Thyroid gland (tissue), 4 donors: ENCODE measurements at places on chromosomes 13 and 19. TPM values are rescaled to one million over a fixed set of nuclear protein-coding genes. Genes with fewer than 3 reads are reported as not detected.
A peak's percentile ranks its signal among the peaks of the same experiment; 100 is the strongest.

The PRR12 gene
- total RNA-seq = 7.3 TPM

The PCDH17 gene
- total RNA-seq = 2.3 TPM

The NCR1 gene
- not detected for total RNA-seq

The TEAD2 gene
- total RNA-seq = 19.5 TPM

The LILRA2 gene
- 1.1 TPM for total RNA-seq

The ATP4B gene
- not detected for total RNA-seq

DNA sequence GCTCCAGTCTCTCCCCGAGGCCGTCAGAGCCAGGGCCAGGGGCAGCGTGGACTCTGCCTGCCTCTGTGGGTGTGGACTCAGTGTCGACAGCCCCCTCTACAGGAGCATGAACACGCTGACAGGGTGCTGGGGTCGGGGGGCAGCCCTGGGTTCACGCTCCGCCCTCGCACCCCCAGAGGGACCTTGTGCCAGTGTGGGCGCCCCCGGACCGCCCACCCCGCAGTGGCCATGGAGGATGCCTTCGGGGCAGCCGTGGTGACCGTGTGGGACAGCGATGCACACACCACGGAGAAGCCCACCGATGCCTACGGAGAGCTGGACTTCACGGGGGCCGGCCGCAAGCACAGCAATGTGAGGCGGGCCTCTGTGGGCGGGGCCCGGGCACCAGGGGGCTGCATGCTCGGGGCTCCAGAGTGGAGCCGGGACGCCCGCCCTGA lies 8.3 kb downstream of the TRPM4 start:
- no peak overlapping the region for H3K4me3 ChIP-seq
- no peak for DNase-seq
- H3K4me1 ChIP-seq = peaks cover 29% of the 10 kb centered on the region
- H3K36me3 ChIP-seq = peaks cover 7% of the 10 kb centered on the region

- peaks cover 11% of the 10 kb centered on the region for H3K4me1 ChIP-seq
- no peak overlapping the region for H3K27ac ChIP-seq
- no peak overlapping the region for H3K4me3 ChIP-seq
- no peaks in the 10 kb centered on the region for H3K27me3 ChIP-seq
Measured at GRCh38 chr13:21181671-21182070, 5.2 kb downstream of the MRPL57 start.

- H3K27me3 ChIP-seq = no peaks in the 10 kb centered on the region
- H3K4me1 ChIP-seq = no peaks in the 10 kb centered on the region
- no peak overlapping the region for H3K27ac ChIP-seq
- H3K36me3 ChIP-seq = no peaks in the 10 kb centered on the region
Measured at GRCh38 chr13:28415994-28416421, 78.9 kb downstream of the FLT1 start.

- H3K36me3 ChIP-seq = no peaks in the 10 kb centered on the region
- peak overlapping the region; percentile 96 for H3K4me3 ChIP-seq
- H3K27ac ChIP-seq = peak overlapping the region; percentile 82
- peaks cover 12% of the 10 kb centered on the region for H3K4me1 ChIP-seq
Measured at GRCh38 chr19:1566392-1567115, 1.6 kb downstream of the MEX3D start.

- no peaks in the 10 kb centered on the region for H3K27me3 ChIP-seq
- no peak overlapping the region for H3K4me3 ChIP-seq
- no peak overlapping the region for H3K27ac ChIP-seq
- H3K36me3 ChIP-seq = no peaks in the 10 kb centered on the region
Measured at GRCh38 chr13:23473221-23473620, 39.7 kb upstream of the SACS start.

GRCh38 chr13:68644611-68645010 lies 1414.5 kb upstream of the PCDH9 start:
- H3K4me1 ChIP-seq = no peaks in the 10 kb centered on the region
- no peak for DNase-seq
- no peaks in the 10 kb centered on the region for H3K36me3 ChIP-seq
- no peak overlapping the region for H3K4me3 ChIP-seq

DNA sequence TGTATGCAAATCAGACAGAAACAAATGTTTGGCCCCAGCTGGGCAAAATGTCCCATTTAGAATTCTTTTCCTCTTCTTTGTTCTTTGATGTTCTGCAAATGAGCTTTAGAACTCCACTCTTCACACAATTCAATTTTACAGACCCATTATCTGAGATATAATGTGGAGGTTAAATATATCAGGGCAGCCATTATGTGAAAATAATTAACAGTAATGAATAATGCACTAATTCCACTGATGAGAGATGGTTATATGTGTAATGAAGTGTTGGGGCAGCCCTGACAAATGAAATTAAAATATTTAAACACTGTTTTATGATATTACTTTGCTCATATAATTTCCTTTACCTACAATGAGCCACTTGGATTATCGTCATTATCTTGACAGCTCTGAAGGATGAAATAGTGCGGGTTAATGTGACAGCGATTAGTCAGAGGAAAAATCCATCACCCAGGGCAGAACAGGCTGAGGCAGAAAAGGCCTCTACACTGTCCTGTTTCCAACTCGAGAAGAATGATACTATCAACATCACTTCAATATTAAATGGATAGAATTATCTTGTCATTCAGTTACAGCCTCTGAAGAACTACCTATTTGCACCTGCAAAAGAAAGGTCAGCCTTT lies 321.1 kb downstream of the RBM26 start:
- no peaks in the 10 kb centered on the region for H3K27me3 ChIP-seq
- no peak overlapping the region for H3K4me3 ChIP-seq
- no peaks in the 10 kb centered on the region for H3K4me1 ChIP-seq
- H3K27ac ChIP-seq = no peak overlapping the region

DNA sequence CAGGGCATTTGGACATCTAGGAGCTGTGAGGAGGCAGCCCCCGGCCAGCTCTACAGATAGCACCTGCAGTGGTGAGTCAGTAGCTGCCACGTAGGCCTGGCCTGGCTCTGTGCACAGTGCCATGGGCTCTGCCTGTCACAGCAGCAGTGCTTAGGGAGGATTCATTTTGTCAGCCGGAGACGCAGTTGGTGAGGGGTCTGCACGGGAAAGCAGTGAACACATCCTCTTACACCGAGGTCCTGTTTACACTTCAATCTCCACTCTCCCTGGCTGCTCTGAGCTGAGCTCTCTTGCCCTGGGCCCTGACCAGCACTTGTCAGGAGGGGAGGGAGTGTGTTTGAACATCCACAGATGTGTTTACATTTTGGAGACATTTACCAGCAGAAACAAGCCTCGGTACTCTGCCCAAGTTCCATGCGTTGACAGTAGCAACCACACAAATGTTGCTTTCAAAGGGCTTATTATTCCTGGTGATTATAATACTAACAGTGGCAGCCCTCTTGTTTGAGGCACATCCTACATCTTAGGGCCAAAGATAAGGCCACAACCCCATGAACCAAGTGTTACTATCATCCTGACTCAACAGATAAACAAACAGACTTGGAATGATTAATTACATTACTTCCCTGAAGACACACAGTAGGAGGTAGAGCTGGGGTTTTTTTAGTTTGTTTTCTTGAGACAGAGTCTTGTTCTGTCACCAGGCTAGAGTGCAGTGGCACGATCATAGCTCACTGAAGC lies 148.9 kb downstream of the USP12 start:
- no peaks in the 10 kb centered on the region for H3K36me3 ChIP-seq
- no peak for DNase-seq
- H3K4me3 ChIP-seq = no peak overlapping the region
- H3K4me1 ChIP-seq = no peaks in the 10 kb centered on the region

DNA sequence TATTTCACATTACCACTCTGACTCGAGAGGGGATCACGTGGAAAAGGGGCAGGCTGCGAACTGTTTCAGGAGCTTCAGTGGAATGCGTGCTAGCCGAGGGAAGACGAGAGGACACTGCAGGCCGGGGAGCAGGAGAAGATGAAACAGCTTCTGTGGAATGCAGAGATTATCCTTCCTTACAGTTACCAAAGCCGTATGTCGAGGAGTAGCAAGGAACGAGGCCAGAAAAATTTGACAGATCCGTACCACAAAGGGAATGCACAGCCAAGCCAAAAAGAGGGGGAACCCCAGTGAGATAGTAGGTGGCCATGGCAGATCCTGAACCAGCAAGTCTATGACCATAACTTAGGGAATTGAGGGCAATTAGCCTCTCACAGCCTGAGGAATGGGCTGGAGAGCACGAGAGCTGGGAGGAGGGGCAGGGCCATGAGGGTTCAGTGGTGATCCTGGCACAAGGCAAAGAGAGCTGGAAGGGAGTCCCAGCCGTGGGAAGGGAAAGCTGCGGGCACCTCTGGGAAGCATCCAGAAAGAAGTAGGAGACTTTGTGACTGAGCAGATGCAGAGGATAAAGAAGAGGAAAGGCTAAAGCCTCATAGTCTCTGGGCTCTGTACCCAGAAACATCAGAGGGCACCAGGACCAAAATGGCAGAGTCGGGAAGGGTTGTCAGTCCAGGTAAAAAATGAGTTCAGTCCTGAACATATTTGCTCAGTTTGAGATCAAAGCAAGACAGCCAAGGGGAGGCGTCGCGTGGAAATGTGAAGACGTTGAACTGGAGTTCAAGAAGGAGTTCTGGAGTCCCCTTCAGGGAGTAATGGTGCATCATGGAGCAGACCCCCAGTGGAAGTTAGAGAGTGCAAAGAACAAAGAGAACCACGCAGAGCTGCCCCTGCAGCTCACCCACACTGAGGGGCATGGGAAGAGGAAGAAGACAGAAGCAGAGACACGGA lies 5.1 kb downstream of the COL4A1 start:
- H3K4me3 ChIP-seq = no peak overlapping the region
- no peaks in the 10 kb centered on the region for H3K36me3 ChIP-seq
- H3K27ac ChIP-seq = peak overlapping the region; percentile 99
- H3K4me1 ChIP-seq = peaks cover 30% of the 10 kb centered on the region
- no peaks in the 10 kb centered on the region for H3K27me3 ChIP-seq

DNA sequence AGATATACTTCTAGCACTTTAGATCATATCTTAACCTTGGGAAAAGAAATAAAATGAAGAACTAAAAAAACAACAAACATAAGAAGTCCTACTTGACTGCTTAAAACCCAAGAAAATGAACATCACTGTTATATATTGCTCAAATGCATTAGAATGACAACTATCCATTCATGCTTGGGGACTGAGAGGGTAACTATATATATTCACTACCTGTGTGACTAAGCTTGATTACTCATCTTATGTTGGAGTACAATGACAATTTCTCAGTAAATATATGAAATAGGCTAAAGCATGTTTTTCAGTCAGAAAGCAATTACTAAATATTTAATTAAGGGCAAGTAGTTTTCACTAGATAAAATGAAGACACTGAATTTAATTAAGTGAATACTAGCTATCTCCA lies 40.1 kb downstream of the ZC3H13 start:
- H3K4me1 ChIP-seq = peaks cover 2% of the 10 kb centered on the region
- peaks cover 10% of the 10 kb centered on the region for H3K36me3 ChIP-seq
- DNase-seq = no peak
- H3K27me3 ChIP-seq = no peaks in the 10 kb centered on the region

- peaks cover 19% of the 10 kb centered on the region for H3K4me1 ChIP-seq
- H3K4me3 ChIP-seq = no peak overlapping the region
- H3K36me3 ChIP-seq = no peaks in the 10 kb centered on the region
- no peak overlapping the region for H3K27ac ChIP-seq
Measured at GRCh38 chr19:31292639-31293185, 56.5 kb downstream of the TSHZ3 start.

DNA sequence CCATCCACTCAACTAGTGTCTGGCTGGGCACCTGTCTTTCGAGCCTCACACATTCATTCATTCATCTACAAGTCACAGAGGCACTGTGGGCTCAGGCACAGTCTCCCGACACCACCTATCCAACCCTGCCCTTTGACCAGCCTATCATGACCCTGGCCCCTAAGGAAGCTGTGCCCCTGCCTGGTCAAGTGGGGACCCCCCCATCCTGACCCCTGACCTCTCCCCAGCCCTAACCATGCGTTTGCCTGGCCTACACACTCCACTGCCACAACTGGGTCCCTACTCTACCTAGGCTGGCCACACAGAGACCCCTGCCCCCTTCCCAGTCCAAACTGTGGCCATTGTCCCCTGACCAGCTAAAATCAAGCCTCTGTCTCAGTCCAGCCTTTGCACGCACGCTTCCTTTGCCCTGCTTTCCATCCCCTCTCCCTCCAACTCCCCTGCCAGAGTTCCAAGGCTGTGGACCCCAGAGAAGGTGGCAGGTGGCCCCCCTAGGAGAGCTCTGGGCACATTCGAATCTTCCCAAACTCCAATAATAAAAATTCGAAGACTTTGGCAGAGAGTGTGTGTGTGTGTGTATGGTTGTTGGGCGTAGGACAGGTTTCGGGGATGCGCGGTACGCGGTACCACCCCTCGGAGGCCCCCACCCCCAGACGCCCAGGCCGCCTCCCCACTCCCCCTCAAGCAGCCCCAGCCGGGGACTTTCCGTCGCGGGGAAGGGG lies 404 bp upstream of the IL27RA start:
- no peaks in the 10 kb centered on the region for H3K27me3 ChIP-seq
- peaks cover 9% of the 10 kb centered on the region for H3K4me1 ChIP-seq
- H3K27ac ChIP-seq = no peak overlapping the region
- H3K36me3 ChIP-seq = no peaks in the 10 kb centered on the region
- no peak for DNase-seq

DNA sequence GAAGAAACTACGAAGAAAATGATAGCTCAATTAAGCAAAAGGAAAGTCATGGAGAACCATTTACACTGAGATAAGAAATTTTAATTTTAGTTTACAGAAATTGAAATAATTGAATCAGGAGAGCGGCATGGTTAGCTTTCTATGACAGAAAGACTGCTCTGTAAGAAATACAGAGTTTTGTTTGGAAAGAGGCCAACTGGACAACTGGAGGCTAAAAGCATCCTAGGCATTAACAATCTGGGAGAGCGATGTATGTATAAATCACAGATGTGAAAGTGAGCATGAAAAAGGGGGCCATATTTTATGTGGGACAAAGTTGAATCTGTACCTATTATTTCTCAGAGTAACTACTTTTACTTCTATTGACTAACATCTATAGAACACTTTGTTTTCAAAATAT lies 1608.8 kb upstream of the PCDH20 start:
- H3K4me3 ChIP-seq = no peak overlapping the region
- H3K27ac ChIP-seq = no peak overlapping the region
- H3K4me1 ChIP-seq = no peaks in the 10 kb centered on the region
- no peaks in the 10 kb centered on the region for H3K36me3 ChIP-seq
- no peaks in the 10 kb centered on the region for H3K27me3 ChIP-seq

DNA sequence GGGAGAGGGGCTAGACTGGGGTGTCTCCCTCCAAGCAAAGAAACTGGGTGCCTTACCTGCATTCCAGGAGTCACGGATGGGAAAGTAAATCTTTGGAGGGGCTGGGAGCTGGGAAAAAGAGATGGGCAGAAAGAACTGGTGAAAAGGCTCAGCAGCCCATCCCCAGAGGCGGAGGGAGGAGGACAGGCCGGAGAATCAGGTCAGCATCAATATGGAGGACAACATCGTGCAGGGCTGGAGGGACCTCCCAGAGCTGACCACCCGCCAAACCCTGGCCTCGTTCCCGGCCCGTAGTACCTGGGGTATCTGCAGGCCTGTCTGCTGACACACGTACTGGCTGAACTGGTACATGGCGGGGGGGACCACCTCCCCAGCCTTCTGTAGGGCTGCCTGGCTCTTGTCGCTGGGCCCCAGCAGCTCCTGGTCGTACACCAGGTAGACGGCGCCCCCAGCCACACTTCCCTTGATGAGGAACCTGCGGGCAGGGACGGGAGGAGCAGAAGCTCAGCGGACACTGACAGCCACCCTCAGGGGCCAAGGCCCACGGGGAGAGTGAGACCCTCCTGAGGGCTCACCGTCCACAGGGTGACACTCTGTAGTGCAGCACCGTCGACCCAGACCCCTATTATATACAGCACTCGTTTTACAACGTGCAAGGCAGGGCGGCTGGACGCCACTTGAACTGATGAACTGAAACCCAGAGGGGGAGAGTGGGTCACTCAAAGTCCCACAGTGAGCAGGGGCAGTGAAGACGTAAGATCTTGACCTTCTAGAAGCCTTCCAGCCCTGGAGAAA lies 830 bp downstream of the MICOS13 start:
- no peaks in the 10 kb centered on the region for H3K36me3 ChIP-seq
- H3K27ac ChIP-seq = peak overlapping the region; percentile 96
- H3K4me3 ChIP-seq = peak overlapping the region; percentile 99

GRCh38 chr13:96996886-96997285 lies 2.6 kb upstream of the OXGR1 start:
- H3K4me1 ChIP-seq = peaks cover 13% of the 10 kb centered on the region
- H3K27me3 ChIP-seq = no peaks in the 10 kb centered on the region
- DNase-seq = no peak
- H3K27ac ChIP-seq = no peak overlapping the region
